ENCODE measurements at places on chromosomes 7 and 10. TPM values are rescaled to one million over a fixed set of nuclear protein-coding genes. Genes with fewer than 3 reads are reported as not detected.
A peak's percentile ranks its signal among the peaks of the same experiment; 100 is the strongest.

- H3K27ac ChIP-seq, result no peak overlapping the region
- no peaks in the 10 kb centered on the region for H3K27me3 ChIP-seq
- no peaks in the 10 kb centered on the region for H3K4me1 ChIP-seq
- no peak for DNase-seq
- H3K4me3 ChIP-seq, result no peak overlapping the region
Observed at GRCh38 chr10:78764436-78764835, 304.3 kb upstream of the ZMIZ1 start.

GRCh38 chr7:95646350-95646749 is 50.0 kb upstream of the PDK4 start:
- H3K27me3 ChIP-seq, result peaks cover 36% of the 10 kb centered on the region
- no peak for DNase-seq
- H3K4me1 ChIP-seq, result no peaks in the 10 kb centered on the region
- H3K4me3 ChIP-seq, result no peak overlapping the region
- H3K36me3 ChIP-seq, result no peaks in the 10 kb centered on the region

GRCh38 chr10:32059472-32059871 is 3.2 kb upstream of the KIF5B start:
- H3K27me3 ChIP-seq, result no peaks in the 10 kb centered on the region
- H3K27ac ChIP-seq, result no peak overlapping the region
- no peaks in the 10 kb centered on the region for H3K36me3 ChIP-seq

DNA sequence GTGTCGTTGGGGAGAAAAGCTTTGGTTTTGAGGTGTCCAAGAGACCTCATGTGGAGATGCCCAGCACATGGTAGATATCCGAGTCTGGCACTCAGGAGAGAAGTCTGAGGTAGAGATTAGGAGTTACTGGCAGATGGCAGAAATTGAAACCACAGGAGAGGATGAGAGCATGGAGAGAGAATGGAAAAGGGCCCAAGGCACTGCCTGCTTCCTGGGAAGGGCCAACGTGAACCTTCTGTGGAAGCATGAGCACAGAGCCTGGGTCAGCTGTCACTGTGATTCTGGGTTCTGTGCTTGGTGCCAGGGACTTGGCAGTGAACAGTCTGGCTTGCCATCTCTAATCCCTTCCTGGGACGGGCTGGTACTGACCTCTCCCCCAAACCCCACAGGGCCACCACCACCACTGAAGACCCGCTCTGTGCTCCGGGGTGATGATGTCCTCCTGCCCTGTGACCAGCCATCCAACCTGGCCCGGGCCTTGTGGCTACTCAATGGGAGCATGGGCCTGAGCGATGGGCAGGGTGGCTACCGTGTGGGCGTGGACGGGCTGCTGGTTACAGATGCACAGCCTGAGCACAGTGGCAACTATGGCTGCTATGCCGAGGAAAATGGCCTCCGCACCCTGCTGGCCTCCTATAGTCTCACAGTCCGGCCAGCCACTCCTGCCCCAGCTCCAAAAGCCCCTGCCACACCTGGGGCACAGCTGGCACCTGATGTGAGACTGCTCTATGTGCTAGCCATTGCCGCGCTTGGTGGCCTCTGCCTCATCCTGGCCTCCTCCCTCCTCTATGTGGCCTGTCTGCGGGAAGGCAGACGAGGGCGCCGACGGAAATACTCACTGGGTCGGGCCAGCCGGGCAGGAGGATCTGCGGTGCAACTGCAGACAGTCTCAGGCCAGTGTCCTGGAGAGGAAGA is 4.1 kb downstream of the MRPL43 start:
- H3K27ac ChIP-seq, result no peak overlapping the region
- no peak for DNase-seq
- peaks cover 11% of the 10 kb centered on the region for H3K4me1 ChIP-seq

DNA sequence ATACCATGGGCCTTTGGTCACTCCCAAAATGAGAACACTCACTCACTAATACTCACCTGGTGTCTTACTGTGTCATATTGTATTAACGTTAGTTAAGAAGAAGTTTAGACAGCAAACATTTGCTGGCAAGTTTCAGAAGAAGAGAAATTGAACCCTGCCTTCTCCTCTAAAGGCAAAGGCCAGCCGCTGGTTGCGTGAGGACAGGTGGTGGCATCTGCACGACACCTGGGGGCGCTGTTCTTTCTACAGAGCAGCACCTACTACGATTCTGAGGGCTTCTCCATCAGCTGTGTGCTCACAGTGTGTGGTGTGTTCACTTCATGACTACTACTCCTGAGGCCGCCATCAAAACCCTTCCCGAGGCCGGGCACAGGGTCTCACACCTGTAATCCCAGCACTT is 17.9 kb upstream of the CLEC2L start:
- DNase-seq, result no peak
- no peaks in the 10 kb centered on the region for H3K36me3 ChIP-seq
- H3K4me1 ChIP-seq, result no peaks in the 10 kb centered on the region
- no peak overlapping the region for H3K4me3 ChIP-seq
- H3K27ac ChIP-seq, result no peak overlapping the region
- no peaks in the 10 kb centered on the region for H3K27me3 ChIP-seq

- no peak overlapping the region for H3K4me3 ChIP-seq
- no peaks in the 10 kb centered on the region for H3K4me1 ChIP-seq
- DNase-seq, result no peak
- no peak overlapping the region for H3K27ac ChIP-seq
- no peaks in the 10 kb centered on the region for H3K36me3 ChIP-seq
Observed at GRCh38 chr7:45625714-45626440, 51.7 kb downstream of the ADCY1 start.

DNA sequence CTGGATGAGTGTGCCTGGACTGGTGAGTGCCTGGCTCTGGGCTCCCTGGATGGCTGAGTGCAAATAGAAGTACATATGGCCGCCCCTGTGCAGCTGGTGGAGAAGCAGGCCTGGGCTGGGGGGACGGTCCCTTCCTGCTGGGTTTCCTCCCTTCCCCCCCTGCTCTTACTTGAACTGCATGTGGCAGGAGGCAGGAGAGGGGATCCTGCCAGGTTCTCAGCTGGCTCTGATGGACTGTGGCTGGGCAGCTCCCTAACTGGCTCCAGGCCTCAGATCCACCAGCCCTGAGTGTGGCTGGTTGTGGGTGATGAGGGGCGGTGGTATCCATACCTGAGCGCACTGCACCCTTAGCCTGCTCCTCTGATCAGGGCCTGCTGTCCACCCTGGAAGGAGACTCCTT is 26.9 kb downstream of the ADCY1 start:
- no peak overlapping the region for H3K4me3 ChIP-seq
- no peaks in the 10 kb centered on the region for H3K4me1 ChIP-seq
- H3K36me3 ChIP-seq, result no peaks in the 10 kb centered on the region
- no peaks in the 10 kb centered on the region for H3K27me3 ChIP-seq
- DNase-seq, result no peak

DNA sequence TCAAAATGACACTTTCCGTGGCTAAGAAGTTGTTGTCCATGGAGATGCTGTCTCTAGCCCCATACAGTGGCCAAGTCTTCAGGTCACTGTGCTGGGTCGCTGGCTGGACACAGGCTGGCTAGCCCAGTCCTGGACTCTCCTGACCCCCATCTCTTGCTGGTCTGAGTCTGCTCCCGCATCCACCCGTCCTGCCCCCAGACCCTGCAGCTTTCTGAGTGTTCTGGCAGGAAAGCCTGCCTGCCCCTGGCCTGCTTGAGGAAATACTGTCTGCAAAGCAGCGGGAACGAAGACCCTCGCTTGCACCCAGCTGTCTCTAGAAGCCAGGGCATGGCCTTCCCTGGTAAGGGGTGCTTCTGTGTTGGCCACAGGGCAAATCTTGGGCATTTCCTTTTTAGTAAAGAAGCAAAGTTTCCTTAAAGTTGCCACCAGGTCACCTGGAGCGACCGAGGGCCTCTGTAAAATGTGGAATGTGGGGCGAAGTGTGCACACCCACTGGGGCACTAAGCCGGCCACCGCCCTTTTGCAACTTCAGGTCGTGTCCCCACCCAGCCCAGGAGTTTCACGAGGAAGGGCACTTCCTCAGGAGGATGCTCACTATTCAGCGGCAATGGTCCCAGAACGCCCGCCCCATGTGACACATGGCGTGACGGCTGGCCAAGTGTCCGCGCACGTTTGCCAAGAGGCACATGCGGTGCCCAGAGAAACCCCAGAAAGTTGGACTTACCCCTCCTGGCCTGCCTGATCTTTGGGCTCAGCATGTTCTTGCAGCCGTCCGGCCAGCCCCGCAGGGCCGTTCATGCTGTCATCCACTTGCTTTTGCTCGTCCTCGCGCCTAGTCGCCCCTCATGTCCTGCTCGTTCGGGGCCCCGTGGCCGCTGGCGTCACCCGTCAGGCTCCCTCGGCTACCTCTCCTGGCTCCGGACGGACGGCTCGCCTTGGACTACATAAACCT is 558 bp downstream of the ARHGAP22 start:
- H3K4me3 ChIP-seq, result peak overlapping the region; percentile 4
- H3K36me3 ChIP-seq, result no peaks in the 10 kb centered on the region
- no peaks in the 10 kb centered on the region for H3K4me1 ChIP-seq
- peaks cover 63% of the 10 kb centered on the region for H3K27me3 ChIP-seq

GRCh38 chr7:8938044-8938805 is 504.8 kb downstream of the NXPH1 start:
- H3K36me3 ChIP-seq, result no peaks in the 10 kb centered on the region
- H3K27ac ChIP-seq, result no peak overlapping the region
- no peak for DNase-seq
- no peak overlapping the region for H3K4me3 ChIP-seq

GRCh38 chr7:1394371-1394770 is 64.9 kb downstream of the MICALL2 start:
- H3K27me3 ChIP-seq, result no peaks in the 10 kb centered on the region
- no peak overlapping the region for H3K27ac ChIP-seq
- no peaks in the 10 kb centered on the region for H3K36me3 ChIP-seq
- no peak for DNase-seq
- H3K4me1 ChIP-seq, result peaks cover 18% of the 10 kb centered on the region

- no peak overlapping the region for H3K4me3 ChIP-seq
- no peaks in the 10 kb centered on the region for H3K4me1 ChIP-seq
- no peak for DNase-seq
- no peaks in the 10 kb centered on the region for H3K27me3 ChIP-seq
Observed at GRCh38 chr10:63355682-63356081, 110.1 kb downstream of the JMJD1C start.

GRCh38 chr7:151408839-151409666 is 785 bp downstream of the WDR86 start:
- no peak overlapping the region for H3K27ac ChIP-seq
- peaks cover 50% of the 10 kb centered on the region for H3K27me3 ChIP-seq
- H3K4me3 ChIP-seq, result peak overlapping the region; percentile 74

- H3K27me3 ChIP-seq, result peaks cover 53% of the 10 kb centered on the region
- H3K36me3 ChIP-seq, result no peaks in the 10 kb centered on the region
- DNase-seq, result no peak
- no peaks in the 10 kb centered on the region for H3K4me1 ChIP-seq
Observed at GRCh38 chr7:138773817-138774216, 24.0 kb upstream of the TMEM213 start.

GRCh38 chr10:34203966-34204630 is 611.0 kb downstream of the PARD3 start:
- H3K27me3 ChIP-seq, result no peaks in the 10 kb centered on the region
- no peak overlapping the region for H3K4me3 ChIP-seq
- H3K36me3 ChIP-seq, result no peaks in the 10 kb centered on the region
- no peak overlapping the region for H3K27ac ChIP-seq
- peaks cover 14% of the 10 kb centered on the region for H3K4me1 ChIP-seq

DNA sequence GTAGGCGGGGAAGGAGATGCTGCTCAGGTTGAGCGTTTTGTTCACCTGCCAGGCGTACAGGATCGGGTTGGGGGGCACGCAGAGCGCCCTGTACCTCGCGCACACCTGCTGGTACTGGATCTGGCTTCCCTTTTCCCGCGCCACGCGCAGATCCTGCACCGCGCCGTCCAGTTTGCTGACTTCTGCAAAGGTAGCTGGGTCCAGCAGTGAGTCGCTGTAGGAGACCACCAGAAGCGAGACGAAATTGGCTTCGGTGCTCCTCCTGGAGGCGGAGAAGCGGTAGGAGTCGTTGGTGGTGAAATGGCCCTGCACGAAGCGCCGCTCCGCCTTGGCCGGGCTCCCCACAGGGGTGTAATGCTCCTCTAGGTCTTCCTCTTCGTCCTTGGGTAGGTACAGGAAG is 90.7 kb upstream of the RAB18 start:
- no peak overlapping the region for H3K4me3 ChIP-seq
- no peaks in the 10 kb centered on the region for H3K4me1 ChIP-seq
- DNase-seq, result no peak

Gene NPTX2
- total RNA-seq, result 2.0 TPM

Gene TMEM72
- 0.80 TPM for total RNA-seq

Gene SPAM1
- not detected for total RNA-seq

Gene CYP26C1
- 0.13 TPM for total RNA-seq

Gene OR9A2
- total RNA-seq, result not detected

Gene GCK
- total RNA-seq, result not detected
